ENCODE measurements at places on chromosomes 12 and 14.

DNA sequence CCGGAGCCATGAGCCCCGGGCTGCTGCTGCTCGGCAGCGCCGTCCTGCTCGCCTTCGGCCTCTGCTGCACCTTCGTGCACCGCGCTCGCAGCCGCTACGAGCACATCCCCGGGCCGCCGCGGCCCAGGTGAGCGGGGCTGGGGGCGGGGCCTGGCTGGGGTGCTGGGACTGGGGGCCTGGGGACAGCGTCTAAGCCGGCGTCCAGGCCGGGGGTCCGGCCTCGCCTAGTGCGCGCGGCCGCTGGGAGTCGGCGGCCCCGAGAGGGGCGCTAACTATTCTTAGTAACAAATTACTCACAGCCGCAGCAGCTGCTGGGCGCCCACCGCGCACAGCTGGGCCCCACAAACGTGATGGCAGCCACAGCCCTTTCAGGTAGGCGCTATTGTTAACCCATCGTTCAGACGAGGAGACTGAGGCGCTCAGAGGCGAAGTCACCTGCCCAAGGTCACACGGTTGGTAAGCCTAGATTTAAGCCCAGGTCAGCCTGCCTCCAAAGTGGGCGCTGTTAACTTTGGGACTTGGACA lies 374 bp downstream of the CYP46A1 start:
- DNase-seq: no peak

- no peak for DNase-seq
Observed at GRCh38 chr12:124774462-124775167, 89.0 kb downstream of the SCARB1 start.

DNA sequence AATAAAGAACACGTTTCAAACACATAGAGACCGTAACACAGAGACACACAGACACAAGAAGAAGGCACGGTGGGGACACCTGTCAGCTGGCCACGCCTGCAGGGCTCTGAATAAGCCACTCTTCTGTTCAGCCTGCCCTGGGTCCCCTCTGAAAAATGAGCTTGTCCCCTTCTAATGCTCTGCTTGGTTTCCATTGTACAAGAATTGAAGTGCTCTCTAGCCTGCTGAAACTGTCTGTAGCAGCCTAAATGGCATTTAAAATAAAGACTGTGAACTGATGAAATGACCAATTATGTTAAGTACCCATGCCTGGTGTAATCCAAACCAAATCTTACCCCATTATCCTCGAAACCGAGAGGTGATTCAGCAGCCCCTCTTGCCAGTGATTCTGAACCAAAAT lies 139.8 kb downstream of the FOXN3 start:
- no peak for DNase-seq

DNA sequence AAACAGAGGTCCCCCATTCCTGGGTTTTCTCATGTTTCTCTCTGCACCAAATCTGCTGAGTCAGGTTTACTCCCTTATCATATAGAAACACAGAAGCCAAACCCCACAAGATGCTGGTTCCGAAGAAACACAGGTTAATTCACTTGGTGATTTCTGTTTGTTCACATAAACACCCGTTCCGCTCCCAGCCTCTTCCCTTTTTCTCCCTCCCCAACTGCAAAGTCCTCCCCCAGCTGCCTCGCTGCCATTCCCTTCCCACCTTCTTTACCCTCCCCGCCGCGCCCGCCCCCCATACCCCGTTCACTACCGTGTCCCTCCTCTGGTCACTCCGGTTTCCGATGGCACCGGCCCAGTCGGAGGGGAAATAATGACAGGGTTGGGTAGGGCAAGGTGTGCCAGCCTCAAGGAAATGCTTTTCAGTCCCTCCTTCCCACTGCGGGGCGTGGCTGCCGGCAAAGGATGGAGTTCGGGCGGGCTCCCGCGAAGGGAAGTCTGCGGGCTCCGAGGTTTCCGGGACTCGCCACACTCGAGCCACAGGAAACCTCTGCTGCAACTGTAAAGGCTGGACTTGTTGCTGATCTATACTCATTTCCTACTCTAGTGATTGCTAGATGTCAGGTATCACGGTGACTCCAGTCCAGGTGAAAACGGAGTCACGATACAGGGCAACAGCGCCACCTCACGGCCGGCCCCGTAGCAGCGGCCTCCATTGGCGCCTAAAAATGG lies at the start of gene STYK1:
STYK1 (minus strand) TSS at position 394 of the 726 bp plus-strand sequence. CDS start 39,434 bp downstream, outside the sequence.
- peak; percentile 78 for DNase-seq

GRCh38 chr14:58813745-58814144 lies 176.0 kb downstream of the DACT1 start:
- DNase-seq: no peak

- DNase-seq: no peak
Observed at GRCh38 chr12:87939182-87939581, 90.0 kb downstream of the C12orf50 start.

GRCh38 chr12:26331136-26331535 lies 135.8 kb downstream of the SSPN start:
- DNase-seq: no peak
